ENCODE measurements at places on chromosomes 6 and 20. TPM values are rescaled to one million over a fixed set of nuclear protein-coding genes. Genes with fewer than 3 reads are reported as not detected.

PBOV1 gene
- total RNA-seq, result not detected

GRCh38 chr6:42471142-42471541, 19.4 kb upstream of the TRERF1 start:
- DNase-seq, result no peak

DNA sequence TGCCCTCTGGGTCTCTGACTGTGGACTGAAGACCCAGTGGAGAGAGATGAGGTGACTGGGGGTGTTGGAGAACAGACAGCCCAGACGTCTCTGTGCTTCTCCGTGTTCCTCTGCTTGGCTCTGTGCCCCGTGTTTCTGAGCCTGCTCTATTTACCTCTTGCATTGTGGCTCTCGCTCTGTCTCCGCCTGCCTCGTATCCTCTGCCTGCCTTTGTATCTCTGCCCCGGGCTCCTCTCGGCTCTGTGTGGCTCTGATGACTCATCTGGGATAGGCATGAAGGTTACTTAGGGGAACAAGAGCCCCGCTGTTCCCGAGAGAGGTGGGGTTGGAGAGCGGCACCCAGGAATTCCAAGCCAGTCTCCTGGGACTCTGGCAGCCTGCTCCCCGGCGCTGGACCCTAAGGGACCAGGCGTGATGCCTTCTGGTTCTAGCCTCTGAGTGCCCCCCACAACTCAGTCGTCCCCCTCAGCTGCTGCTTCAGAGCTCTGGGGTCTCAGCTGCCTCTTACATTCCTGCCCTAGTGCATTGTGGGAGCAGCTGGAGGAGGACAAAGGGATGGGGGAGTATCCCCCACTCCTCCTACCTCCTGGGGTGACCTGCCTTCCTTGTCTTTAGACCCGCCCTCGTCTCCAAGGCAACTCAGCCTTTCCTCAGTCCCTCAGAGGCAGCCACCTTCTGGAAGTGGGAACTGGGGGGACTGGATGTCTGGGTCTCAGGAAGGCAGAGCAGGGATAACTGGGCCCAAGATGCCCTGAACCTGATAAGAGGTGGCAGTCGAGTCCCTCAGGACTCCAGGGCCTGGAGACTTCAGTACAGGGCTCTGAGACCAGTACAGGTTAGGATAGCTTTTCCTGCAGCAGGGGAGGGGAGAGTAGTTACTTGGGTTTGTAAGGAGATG, 1.9 kb downstream of the DDR1 start:
- DNase-seq, result peak; percentile 93

DNA sequence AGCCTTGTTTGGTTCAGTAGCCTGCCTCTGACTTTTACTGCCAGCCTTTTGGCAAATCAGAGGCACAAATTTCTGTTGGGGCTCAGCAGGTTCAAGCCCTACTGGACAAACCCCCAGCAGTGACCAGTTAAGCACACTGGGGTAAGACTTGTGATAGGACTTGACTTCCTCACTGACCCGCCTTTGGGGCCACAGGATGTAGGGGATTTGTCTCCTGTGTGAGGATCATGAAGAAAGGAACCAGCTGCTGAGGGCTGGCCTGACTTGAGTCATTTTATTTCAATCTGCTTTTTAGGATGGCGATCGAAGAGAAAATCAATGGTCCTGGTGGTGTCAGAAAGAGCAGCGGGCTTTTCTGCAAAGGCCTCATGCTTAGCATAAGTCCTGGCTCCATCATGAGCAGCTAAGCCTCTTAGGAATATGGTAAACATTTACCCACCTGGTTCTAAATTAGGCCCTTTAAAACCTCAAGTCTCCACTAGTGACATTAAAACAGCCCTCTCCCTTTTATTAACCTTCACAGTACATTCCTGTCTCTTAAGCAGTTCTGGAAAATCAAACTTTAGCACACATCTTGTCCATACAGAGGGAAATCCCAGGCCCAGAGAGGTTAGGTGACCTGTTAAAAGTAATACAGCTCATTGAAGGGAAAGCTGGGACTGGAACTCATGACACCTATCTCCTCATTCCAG, 16.6 kb downstream of the CHMP4B start:
- DNase-seq, result no peak

GRCh38 chr6:107020239-107020638, 7.8 kb upstream of the MTRES1 start:
- DNase-seq, result no peak

GRCh38 chr6:138493413-138493812, 5.9 kb downstream of the NHSL1 start:
- DNase-seq, result no peak

DNA sequence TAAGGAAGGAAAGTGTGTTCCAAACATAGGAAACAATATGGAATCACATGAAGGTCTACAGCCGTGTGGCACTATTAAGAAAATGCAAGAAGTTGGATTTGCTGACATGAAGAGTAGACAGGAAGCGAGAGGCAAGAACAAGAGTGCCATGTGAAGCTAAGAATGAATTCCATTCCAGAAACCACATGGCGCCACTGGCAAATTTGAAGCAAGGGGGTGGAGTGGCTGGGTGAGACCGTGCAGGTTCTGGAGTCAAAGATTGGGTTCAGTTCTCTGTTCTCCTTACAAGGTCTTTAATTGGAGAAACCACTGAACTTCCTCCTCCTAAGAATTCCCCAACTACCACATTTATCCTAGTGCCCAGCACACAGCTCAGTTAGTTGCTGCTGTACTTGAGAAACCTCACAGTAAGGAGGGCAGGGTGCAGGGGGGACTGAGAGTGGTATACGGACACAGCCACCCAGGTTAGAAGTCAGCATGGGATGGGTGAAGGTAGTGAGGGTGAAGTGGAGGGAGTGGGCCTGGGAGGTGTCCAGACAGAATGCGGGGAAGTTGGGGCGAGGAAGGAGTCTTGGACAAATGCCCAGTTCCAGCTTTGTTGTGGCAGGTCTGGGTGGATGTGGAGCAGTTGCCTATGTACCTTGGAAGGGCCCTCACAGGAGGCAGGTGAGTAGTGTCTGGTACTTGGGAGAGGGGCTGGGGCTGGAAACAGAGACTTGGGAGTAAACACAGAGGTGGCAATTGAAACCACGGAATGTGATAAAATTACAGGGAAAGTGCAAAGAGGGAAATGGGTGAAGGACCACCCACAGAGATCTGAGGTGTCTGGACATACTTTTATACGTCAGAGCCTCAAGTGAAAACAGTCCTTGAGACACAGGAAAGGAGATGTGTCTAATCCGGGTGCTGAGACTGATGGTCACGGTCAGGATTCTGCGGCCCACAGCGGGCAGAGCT, 14.3 kb downstream of the LYRM4 start:
- peak; percentile 59 for DNase-seq

MCHR2 gene
- not detected for total RNA-seq

SLC22A2 gene
- total RNA-seq, result not detected

IYD gene
- not detected for total RNA-seq

DNA sequence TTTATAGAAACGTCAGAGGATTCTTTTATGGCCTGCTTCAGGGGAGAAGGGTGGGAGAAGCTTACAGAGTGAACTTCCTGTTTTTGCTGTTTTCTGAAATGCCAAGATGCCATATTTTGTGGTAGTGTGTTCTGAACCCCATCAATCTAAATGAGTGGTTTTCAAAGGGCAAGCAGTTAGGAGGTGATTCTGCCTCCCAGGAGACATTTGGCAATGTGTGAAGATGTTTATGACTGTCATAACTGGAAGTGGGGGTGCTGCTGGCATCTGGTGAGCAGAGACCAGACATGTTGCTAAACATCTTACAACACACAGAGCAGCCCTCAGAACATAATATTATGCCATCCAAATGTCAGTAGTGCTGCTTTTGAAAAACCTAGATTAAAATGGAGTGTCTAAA, 6.0 kb upstream of the PRL start:
- DNase-seq, result no peak

GRCh38 chr20:25389401-25389857, 1.2 kb downstream of the ABHD12 start:
- DNase-seq, result peak; percentile 56

DNA sequence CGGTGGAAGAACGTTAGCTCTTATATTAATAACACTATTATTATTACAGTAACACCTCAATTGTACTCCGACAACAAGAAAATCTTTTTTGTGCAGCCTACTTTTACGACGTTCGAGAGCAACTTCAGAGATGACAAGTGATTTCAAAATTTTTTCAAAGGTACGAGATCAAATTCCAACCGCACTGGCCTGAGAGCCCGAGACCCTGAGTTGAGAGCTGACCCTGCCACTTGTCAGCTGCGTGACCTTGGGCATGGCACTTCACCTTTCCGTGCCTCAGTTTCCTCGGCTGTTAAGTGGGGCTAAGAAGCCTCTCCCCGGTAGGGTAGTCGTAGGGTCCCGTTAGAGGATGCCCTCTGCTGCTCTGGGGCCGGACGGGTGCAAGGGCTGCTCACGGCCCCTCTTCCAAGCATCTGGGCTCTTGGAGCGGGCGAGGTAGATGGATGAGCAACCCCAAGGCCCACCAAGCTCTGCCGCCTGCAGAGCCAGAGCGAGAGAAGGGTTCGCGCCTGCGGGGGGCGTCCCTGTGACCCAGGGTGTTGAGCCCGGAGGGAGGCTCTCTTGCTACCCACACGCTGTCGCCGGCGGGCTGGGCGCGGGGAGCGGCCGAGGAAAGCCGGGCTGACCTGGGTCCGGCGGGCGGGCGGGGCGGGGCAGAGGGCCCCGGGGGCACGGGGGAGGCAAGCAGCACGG, 510 bp downstream of the NDRG3 start:
- no peak for DNase-seq

- no peak for DNase-seq
Observed at GRCh38 chr20:13180986-13181889, 39.8 kb upstream of the ISM1 start.
